Naive thymus-derived CD4-positive, alpha-beta T cell (primary cell): ENCODE measurements at places on chromosomes 4 and X. TPM values are rescaled to one million over a fixed set of nuclear protein-coding genes. Genes with fewer than 3 reads are reported as not detected.

The TNIP3 gene
- total RNA-seq: 1.8 TPM

The F8A3 gene
- total RNA-seq: 21.7 and 24.2 TPM in 2 replicates

DNA sequence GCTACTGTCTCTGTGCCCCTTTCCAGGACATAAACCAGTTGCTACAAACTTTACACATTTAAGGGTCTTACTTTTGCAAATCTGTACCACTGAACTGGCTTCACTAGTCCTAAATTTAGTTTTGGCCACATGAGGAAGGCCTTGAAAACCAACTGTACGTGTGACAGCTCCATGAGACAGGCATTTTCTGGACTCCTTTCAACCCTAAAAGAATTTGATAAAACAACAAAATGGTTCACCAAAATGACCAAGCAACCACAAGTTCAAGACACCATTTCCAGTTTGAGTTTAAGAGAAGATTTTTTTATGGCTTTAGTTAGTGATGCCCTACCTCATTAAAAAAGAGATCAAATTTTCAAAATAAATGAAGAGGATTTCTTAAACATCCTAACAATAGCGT is 246.4 kb downstream of the ZNF674 start:
- no peak for DNase-seq

DNA sequence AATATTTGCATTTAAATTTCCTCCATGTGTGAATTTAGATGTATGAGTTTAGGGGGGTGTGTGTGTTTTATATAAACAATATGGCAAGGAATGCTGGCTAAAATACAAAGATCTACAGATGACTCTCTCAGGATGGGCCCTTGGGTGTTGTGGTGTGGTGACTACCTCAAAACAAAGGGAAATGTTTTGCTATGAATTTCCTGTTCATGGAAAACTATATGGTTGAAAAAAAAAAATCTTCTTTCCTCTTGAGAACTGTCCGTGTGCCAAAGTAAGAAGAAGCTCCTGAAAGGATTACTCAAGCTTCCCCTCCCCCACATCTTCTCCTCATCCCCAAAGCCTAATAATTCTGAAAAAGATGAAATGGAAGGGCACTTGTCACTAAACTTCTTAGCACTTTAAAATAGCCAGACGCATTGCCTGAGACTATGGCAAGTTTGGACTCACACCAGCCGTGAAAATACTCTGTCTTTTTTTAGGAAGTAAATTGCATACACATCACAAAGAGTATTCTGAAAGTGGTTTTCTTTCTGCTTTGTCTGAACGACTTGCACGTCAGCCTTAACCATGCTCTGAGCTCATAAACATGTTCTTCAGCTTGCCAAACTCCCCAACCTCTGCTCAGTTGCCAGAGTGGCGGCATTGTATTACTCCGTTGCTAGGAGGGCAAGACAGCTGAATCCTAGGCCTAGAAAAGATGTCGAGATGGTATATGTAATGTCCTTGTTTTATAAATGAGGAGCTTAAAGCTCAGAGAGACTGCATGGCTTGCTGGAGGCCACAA is 250.4 kb upstream of the JADE1 start:
- DNase-seq: no peak

The ZNF630 gene
- 2.2 TPM for total RNA-seq

The PHEX gene
- total RNA-seq: 0.32 TPM

DNA sequence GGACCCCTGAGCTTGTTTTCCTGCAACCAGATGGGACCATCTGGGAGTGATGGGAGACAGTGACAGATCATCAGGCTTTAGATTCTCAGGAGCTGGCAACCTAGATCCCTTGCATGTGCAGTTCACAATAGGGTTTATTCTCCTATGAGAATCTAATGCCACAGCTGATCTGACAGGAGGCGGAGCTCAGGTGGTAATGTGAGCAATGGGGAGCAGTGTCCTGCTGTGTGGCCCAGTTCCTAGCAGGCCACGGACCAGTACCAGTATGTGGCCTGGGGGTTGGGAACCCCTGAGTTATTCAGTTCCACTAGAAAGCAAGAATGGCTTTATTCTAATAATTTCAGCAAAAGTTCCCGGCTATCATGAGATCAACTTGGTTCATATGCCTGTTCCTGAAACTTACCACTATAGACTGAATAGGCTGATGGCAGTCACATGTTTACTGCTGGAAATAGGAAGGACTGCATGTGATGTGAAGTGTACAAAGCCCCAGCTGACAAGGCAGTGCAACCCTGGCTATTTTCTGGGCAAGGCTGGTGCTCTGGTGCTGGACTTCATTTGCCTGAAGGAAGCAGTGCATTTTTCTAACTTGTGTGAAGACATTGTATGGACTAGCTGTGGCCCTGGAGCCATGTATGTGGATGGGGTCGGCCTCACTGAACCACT is 107.2 kb downstream of the SPRY1 start:
- no peak for DNase-seq

GRCh38 chr4:102665527-102665926 is 95.2 kb downstream of the MANBA start:
- DNase-seq: no peak

- DNase-seq: peak; percentile 47
These were observed 83.6 kb downstream of the CCNG2 start for GRCh38 chr4:77240469-77241066.

The AFF1 gene
- total RNA-seq: 88.6 TPM

The CENPVL1 gene
- not detected for total RNA-seq

DNA sequence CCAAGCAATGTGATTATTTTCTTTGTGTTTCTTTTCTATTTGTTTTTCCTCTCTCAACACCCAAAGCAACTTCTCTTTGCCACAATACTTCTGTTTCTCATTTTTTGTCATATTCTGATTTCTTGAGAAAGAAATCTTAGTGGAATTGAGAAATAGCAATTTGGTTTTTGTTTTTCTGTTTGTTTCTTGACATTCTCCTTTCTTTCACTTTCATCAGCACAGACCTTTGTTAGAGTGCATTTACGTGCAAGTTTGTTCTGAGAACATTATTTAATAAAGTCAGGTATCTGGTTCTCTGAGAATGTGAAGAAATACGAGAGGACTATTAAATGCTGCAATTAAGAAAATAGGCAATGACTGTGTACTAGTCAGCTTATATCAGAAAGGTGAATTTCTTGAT is 608.1 kb upstream of the AADAT start:
- DNase-seq: no peak

DNA sequence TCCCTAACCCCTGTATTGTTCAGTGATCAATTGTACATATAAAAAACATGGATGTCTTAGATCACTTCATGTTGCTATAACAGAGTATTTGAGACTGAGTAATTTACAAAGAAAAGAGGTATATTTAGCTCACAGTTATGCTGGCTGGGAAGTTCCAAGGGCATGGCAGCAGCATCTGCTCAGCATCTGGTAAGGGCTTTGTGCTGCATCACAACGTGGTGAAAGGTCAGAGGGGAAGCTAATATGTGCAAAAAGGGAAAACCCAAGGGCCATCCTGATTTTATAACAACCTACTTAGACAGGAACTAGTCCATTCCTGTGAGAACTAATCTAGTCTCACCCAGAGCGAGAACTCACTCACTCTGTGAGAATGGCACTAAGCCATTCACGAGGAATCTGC is 128.2 kb upstream of the OTUD4 start:
- DNase-seq: no peak

DNA sequence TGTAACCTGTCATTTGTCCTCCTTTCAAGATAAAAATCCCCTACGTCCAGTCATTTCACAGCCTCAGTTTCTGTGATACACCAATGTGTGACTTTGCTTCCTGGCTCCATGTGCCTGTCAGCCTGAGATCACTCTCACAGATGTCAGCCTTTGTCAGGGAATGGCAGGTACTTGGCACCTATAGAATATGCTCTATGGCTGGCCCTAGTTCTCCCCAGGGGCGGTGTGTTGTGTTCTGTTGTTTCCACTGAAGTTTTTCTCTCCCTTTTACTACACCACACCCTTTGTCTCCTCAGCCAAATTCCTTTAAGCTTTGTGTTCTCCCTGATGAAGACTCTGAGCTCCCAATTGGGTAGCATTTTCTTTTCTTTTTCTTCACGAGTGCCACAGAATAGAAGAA is 81.7 kb downstream of the ALPK1 start:
- no peak for DNase-seq

DNA sequence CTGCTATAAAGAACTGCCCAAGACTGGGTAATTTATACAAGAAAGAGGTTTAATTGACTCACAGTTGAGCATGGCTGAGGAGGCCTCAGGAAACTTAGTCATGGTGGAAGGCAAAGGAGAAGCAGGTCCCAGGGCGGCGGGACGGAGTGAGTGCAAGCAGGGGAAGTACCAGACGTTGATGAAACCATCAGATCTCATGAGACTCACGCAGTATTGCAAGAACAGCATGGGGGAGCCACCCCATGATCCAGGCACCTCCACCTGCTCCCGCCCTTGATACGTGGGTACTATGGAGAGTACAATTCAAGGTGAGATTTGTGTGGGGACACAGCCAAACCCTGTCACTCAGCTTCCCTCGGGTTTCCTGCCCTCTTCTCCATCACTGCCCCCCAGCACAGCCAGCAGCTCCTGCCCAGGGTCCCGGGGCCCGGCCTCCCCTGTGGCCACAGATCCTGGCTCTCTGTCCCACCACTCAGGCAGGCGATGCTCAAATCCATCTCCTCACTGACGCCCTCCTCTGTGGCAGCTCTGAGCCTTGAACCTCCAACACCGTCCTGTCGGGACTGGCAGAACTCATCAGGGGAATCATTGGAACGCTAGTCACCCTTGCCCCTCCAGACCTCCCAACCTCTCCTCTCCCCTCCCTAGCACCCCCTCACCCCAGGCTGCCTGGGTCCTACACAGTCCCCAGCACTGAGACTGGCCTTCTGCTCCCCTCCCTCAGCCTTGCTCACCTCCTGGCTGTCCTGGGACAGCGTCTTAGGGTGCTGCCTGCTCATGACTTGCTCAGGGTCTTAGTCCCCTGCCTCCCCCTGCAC is 37.6 kb downstream of the FGFRL1 start:
- DNase-seq: no peak

The SLC25A31 gene
- total RNA-seq: not detected

The MAMLD1 gene
- 8.9 and 9.0 TPM in 2 replicates for total RNA-seq
